ENCODE measurements at places on chromosomes 7 and 10.

- no peak for DNase-seq
These were observed 25.1 kb downstream of the ZMIZ1 start for GRCh38 chr10:79093658-79094411.

- no peak for DNase-seq
These were observed 76.7 kb downstream of the ANK3 start for GRCh38 chr10:60312818-60313588.

GRCh38 chr10:76052682-76053503, 621.5 kb downstream of the LRMDA start:
- DNase-seq: no peak

- no peak for DNase-seq
These were observed 515 bp downstream of the FASTK start for GRCh38 chr7:151080067-151080521.

DNA sequence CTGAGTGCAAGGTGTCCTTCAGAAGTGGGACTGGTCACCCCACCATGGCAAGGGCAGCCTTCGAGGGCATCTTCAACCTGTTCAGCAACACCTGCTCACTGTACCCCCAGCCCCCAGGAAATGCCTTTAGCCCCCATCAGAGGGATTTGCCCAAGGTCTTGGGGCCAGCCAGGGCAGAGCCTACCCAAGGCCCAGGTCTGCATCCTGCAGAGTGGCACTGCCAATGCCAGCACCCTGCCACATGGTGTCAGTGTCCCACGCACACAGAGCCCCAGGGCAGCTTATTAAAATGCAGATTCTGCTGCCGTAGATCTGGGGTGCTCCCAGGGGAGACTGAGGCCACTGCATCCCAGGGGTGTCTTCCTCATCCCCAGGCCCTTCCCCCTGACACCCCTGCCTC, 106.2 kb upstream of the KCTD7 start:
- peak; percentile 14 for DNase-seq

GRCh38 chr10:106740-107139, 28.5 kb upstream of the ZMYND11 start:
- no peak for DNase-seq

DNA sequence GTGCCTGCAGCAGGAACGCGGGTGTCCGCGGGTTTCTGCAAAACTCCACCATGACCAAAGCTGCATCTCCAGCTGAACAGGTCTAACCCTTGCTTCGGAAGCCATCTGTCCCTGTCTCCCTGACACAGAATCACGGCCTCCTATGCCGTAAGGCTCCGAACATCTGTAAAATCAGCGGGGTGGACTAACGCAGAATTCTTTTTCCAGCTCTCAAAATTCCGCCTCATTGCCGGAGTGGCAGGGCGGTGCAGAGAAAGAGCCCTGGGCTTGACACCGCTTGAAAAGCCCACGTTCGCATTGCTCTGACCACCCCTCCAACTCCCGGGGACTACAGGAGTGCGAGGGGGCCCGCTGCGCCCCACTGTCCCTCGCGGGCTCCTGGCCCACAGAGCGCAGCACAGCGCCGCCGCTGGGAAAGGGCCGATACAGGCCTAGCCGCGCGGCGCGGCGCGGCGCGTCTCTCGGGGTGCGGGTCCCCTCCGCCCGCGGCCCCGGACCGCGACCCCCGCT, 409 bp downstream of the DNMBP start:
- no peak for DNase-seq

DNA sequence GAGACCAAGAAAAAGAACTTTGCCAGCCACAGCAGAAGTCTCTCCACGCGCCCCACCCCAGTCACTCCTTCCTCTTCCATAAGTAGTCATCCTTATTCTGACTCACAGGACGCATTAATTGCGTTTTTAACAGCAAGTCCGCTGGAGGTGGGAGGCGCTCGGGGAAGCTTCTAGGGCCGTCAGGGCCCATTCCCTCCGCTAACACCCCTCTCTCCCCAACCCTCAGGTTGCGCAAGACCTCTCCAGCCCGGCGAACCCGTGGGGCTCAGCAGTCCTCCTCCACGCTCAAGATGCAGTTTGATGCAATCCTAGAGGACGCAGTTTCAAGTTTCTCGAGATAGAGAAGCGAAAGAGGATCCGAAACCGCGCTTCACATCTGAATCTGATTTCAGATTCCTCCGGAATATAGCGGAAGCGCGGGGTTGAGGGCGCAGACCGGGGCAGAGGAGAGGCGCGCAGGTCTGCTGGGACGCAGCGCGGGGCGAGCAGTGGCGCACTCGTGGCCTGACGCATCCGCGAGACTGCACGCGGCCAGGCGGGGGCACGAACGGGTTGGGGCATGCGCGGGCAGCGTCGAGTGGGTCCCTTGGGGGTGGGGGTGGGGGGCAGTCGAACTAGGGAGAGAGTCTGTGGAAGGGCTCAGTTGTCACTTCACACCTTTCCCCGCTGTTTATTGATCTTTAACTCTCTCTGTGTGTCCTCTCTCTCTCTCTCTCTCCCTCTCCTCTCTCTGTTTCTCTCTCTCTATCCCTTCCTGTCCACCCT, 37.8 kb upstream of the PSAP start:
- peak; percentile 96 for DNase-seq

- DNase-seq: no peak
These were observed 189.8 kb upstream of the SH2B2 start for GRCh38 chr7:102096706-102097427.

Data from B cell (primary cell).